Upper lobe of left lung (tissue), 6 donors: ENCODE measurements at places on chromosomes 13 and 19.

GRCh38 chr13:63696055-63696454 lies 2280.4 kb upstream of the PCDH20 start:
- DNase-seq, result no peak

DNA sequence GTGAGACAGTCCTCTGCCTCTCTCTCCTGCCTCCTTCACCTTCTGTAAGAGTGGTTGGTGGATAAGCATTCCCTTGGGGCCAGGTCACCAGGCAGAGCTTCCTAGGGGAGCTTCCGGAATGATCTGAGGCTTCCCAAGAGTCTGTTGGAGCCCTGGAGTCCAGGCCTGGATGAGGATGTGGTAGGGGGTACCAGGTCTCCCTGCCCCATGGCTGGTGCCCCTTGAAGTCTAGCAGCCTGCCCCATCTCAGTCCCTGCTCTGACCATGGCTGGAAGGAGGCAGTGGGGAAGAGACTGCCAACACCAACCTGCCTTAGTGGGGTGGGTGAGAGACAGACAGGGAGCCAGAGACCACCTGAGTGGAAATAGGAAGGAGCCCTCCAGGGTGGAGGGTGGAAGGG lies 1316.9 kb downstream of the UQCRFS1 start:
- no peak for DNase-seq

DNA sequence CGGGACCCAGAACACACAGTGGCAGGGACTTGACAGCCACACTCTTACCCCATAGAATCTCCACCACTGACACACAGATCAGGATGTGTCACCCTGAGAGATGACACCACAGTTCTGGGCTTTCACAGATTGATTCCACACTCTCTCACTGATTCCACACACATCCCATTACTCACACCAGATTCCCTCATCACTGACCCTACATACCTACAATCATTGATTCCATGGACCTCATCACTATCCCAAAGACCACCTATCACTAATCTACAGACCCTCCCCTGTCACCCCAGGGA lies 57.6 kb upstream of the ZNF527 start:
- DNase-seq, result no peak

DNA sequence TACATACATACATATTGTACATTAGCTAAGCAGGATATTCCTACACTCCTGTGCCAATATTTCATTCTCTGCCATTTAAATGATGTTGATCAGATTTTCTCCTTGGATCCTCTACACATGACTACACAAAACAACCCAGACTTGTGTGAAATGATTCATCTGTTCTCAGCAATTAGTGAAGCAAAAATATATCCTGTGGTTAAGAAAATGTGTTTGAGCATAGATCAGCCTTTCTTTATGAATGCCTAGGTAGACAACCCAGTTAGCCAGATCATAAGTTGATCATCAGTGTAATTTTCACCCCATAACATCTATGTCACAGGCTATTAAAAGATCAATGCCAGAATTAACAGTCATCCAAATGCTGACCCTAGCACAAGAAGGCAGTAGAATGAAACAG lies 275.2 kb upstream of the EDNRB start:
- no peak for DNase-seq

- no peak for DNase-seq
These were observed 154.9 kb upstream of the TRPC4 start for GRCh38 chr13:38024431-38024830.

DNA sequence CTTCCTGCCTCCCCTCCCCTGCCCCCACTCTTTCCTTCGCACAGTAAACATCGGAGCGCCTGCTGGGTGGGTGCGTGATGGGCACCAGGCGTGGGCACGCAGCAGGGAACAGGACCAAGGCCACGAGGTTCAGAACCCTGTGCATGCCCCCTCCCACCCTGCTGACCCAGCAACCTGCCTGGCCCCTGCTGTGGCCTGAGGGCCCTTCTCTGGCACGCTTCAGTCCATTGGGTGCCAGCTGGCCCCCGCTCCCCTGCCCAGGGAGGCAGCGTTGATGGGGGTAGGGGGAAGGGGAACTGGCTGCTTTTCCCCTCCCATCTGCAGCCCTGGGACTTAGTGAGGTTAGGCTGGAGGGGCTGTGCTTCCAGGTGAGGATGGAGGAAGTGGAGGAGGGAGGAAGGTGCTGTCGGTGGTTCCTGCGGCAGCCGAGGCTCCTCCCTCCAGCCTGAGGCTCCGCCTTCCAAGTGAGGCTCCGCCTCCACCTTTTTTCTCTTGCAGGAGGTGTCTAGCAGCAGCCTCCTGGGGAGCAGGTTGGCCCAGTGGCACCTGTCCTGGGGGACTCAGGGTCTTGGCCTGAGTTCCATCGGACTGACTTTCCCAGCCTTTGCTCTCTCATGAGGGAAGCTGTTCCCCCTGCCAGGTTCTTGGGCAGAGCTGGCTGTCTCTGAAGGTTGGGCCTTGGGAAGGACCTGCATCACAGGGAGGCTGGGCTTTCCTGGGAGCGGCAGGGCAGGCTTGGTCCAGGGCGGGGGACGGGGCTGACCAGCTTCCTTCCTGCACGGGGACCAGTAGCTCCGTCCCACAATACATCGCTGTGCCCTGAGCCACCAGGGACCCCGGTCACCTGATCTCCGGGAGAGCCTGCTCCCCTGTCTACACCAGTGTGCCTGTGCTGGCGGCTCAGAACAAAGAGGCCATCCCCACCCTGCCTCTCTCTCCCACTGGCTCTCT lies 7.3 kb downstream of the PIAS4 start:
- peak; percentile 62 for DNase-seq

DNA sequence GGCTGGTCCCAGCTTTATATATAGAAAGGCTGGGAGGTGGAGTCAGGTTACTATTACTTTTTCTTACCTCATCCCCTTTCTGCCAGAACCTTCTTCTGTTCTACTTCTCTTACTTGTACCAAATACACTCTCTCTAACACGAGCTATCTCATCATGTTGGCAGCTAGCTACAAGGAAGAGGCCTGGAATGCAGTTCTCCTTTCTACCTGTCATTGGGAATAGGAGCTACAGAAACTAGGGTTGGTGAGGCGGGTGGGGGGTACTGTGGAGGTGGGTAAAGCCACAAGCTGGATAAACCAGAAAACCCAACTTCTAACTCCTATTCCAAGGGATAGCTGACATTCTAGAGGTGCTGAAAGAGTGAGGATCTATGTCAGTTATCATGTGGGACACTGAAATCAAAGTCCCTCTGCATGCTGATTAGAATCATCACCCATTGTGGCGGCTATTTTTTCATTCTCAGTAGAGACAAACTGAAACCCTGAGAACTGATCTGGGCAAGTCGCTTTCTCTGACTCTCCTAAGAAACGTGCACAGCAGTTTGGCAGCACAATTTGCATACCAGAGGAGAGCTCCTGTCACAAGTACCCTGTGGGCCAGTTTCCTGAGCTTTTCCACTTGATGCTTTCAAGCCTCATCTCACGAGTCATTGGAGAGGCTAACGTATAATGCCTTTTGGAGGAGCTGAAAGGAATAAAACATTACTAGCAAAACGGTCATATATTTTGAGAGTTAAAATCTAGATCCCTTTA lies 358.1 kb downstream of the ENOX1 start:
- no peak for DNase-seq

- DNase-seq, result no peak
These were observed 54.7 kb downstream of the SLC15A1 start for GRCh38 chr13:98697791-98698190.

- no peak for DNase-seq
These were observed 50.4 kb downstream of the GPR12 start for GRCh38 chr13:26710166-26710565.

- DNase-seq, result no peak
These were observed 276.4 kb downstream of the KLF5 start for GRCh38 chr13:73335210-73335609.

GRCh38 chr13:43223216-43223615 lies 199.8 kb downstream of the DNAJC15 start:
- no peak for DNase-seq

- DNase-seq, result no peak
These were observed 81.0 kb upstream of the MBNL2 start for GRCh38 chr13:97141097-97141496.

- DNase-seq, result no peak
These were observed 166.4 kb upstream of the SOX1 start for GRCh38 chr13:111900390-111901131.

DNA sequence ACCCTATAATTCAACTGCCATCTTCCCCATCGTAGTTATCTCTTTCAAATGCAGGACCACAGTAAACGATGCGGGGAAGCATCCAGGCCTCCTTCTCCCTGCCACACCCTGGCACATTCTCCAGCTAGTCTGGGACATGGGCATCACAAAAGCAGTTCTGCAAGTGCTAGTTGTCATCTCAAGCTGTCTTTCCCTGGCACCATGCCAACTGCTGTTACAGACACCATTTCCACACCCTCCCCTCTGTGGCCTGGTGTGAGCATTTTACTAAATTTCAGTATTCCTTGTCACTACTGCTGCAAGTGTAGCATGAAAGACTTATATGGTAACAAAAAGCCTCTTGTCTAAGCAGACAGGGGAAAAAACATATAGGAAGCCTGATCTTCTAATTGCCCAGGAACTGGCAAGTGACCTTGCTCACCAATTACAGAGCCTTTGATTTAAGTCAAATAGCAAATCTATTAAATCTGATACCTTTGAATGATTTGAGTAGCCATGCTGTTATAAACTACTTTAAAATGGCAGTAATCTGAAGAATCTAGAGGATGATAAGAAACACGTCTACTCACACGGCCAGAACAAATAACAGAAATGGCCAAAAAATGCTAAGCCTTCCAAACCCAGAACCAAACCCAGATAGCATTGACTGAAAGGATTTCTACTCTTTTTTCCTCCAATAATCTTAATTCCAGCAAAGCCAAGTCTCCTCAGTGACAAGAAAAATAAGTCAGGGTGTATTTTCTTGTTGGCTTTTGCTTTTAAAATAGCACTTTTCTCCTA lies 179.0 kb downstream of the NUFIP1 start:
- peak; percentile 36 for DNase-seq

GRCh38 chr13:98203646-98204326 lies 26.7 kb upstream of the RNF113B start:
- no peak for DNase-seq

DNA sequence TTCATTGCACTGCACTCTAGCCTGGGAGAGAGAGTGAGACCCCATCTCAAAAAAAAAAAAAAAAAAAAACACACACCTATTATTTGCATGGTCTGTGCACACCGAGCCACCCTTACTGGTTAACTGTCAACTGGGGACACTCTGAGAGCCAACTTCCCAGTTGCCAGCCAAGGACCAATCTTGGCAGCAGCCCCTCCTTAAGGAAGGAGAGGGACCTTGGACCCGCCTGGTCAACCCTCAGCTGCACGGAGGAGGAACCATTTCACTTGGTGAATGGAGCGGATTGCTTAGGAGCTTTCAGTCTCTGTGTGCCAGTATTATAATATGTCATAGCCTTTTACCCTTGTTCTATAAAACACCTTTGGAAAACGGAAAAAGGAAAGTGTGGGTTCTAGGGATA lies 24.9 kb downstream of the MICOS13 start:
- DNase-seq, result no peak

GRCh38 chr19:47113850-47114651 lies 475 bp upstream of the ZC3H4 start:
- DNase-seq, result no peak

GRCh38 chr13:42735010-42735409 lies 46.4 kb upstream of the FAM216B start:
- DNase-seq, result no peak

DNA sequence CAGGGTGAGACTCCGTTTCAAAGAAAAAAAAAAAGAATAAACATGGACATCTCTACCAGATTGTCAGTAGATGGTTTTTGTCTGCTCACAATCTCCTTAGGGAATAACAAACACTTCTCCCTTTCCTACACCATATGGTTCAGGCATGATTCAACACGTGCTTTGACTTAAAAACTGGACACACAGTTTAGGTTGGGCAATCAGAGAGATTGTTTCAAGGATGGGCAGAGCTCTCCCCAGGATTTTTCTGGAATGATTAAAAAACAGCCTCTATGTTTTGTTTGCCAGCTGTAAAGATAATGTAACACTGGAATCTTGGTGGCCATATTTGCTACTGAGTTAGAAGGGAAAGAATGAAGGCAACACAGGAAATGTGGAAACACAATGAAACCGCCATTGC lies 150.1 kb upstream of the TSC22D1 start:
- no peak for DNase-seq

- no peak for DNase-seq
These were observed 57.8 kb downstream of the CCDC70 start for GRCh38 chr13:51919531-51919930.

DNA sequence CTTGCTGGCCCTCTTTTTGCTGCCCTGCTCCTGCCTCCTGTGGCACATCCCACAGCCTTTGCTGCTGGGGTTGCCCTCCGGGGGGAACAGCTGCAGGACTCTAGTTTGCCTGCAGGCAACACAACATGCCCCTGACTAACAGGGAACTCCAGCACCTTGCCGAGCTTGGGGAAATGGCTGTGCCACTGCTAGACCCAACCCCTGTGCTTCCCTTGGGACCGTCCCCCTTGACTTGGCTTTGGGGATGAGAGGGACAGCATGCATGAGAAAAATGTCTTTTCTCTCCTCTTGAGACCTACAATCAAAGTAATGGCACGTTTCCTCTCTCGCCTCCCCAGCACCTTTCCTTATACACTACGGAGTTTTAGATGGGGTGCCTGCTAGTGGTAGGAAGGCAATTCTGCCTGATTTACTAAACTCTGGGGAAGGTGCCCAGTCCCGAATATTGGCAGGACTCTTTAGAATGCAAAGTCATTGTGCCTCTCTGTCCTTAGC lies 12.4 kb upstream of the VWA8 start:
- no peak for DNase-seq

GRCh38 chr13:100514788-100515409 lies 73.7 kb downstream of the GGACT start:
- DNase-seq, result no peak

DNA sequence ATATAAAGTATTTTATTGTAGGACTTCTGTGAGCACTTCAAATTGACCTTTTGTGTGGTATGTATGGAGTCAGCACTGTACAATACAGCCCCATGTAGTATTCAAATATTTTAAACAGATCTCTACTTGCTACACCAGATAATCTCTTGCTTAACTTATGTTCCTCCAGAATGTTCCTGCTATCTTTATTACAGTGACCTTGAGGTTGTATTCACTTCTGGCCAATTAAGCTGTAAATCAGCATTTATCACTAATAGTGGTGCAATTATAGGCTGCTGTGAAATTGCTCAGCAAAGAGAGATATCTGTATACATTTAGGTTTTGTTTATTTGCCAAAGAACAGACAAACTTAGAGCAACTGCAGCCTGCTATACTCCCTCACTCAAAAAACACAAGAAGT lies 1218.6 kb downstream of the PCDH17 start:
- DNase-seq, result no peak

GRCh38 chr19:6352381-6353165 lies 8.8 kb upstream of the CLPP start:
- DNase-seq, result no peak
